ENCODE measurements at places on chromosomes 5 and 9. TPM values are rescaled to one million over a fixed set of nuclear protein-coding genes. Genes with fewer than 3 reads are reported as not detected.

- H3K4me1 ChIP-seq = no peaks in the 10 kb centered on the region
- H3K36me3 ChIP-seq = no peaks in the 10 kb centered on the region
- no peak overlapping the region for H3K4me3 ChIP-seq
- H3K27me3 ChIP-seq = no peaks in the 10 kb centered on the region
- DNase-seq = no peak
These were observed 98.5 kb downstream of the STRBP start for GRCh38 chr9:123169926-123170325.

DNA sequence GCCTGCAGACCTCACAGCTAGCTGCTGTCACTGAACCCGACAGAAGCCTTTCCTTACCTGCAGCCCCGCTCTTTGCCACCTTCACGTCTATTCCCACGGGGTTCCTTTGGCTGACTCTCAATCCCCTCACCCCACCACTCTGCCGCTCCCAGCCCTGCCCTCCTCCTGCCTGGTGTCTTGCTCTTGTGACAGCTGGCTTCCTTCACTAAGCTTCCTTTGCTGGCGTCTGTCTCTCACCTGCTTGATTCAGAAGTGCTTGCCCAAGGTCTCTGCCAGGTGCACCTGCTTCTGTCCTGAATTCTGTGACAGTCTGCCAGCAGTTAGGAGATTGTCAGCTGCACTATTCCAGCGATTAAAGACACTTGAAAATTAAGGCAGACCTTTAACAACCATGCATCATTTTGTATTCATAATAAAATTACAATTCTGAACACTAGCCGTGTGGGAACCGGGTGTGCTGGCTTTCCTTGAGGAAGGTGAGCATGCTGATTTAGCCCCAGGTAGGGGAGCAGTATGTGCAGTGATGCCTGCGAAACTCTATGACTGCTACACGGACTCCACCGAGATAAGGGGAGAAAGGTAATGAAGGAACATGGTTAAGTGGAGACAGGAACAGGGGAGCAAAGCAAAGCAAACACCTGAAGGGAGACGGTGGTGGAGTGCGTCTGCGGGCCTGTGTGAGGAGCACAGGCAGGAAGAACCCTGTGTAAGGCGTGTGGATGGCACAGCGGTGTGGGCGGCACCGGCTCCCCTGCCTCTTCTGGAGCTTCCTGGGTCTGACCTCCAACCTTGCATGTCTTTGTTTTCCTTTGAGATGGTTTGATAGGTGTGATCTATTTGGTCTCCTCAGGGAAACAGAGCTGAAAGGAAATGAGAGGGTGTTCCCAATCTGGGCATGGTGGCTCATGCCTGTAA is 80.1 kb upstream of the CACNA1B start:
- H3K4me3 ChIP-seq = no peak overlapping the region
- no peak overlapping the region for H3K27ac ChIP-seq
- no peaks in the 10 kb centered on the region for H3K4me1 ChIP-seq
- no peaks in the 10 kb centered on the region for H3K36me3 ChIP-seq
- H3K27me3 ChIP-seq = no peaks in the 10 kb centered on the region
- DNase-seq = no peak

GRCh38 chr9:129929496-129930125 is 94.4 kb downstream of the USP20 start:
- H3K36me3 ChIP-seq = no peaks in the 10 kb centered on the region
- H3K4me1 ChIP-seq = no peaks in the 10 kb centered on the region
- H3K27ac ChIP-seq = no peak overlapping the region
- no peak for DNase-seq

DNA sequence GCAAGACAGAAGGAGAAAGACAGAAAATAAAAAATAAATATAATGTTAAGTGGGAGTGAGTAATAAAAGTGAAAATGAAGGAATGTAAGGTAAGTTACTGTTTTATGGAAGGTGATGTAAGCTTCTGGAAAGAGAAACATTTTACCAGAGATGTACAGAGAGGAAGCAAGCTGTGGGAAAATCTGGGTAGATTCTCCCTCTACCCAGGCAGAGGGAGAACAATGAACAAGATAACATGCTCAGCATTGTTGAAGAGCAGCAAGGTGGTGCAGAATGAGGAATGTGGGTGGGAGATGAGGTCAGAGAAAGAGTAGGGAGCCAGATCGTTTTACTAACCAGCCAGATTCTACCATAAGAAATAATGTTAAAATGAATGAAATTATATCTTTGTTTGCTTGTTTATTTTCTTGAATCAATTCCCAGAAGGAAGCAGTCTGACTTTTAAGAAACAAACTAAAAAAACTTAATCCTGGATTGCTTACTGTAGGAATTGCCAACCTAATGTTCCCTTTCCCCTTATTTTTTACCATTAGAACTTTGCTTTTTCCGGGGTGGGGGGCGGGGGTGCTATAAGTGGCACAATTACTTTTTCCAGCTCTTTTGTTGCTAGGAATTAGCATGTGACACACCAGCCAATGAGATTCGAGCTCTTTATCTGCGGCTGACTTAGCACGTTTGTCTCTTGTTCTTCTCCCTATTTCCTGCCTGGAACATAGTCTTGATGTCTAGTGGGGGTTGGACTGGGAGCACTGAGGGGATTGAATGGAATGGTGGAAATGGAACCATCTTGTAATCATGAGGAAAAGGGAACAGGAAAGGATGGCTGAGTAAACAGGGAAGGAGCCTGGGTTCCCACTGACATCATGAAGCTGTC is 356.7 kb downstream of the TMEM167A start:
- no peak overlapping the region for H3K27ac ChIP-seq
- no peak for DNase-seq
- no peaks in the 10 kb centered on the region for H3K36me3 ChIP-seq
- H3K27me3 ChIP-seq = no peaks in the 10 kb centered on the region

- no peaks in the 10 kb centered on the region for H3K27me3 ChIP-seq
- H3K27ac ChIP-seq = no peak overlapping the region
- H3K36me3 ChIP-seq = no peaks in the 10 kb centered on the region
- H3K4me3 ChIP-seq = no peak overlapping the region
- H3K4me1 ChIP-seq = no peaks in the 10 kb centered on the region
These were observed 164.8 kb upstream of the VCAN start for GRCh38 chr5:83306572-83307241.

DNA sequence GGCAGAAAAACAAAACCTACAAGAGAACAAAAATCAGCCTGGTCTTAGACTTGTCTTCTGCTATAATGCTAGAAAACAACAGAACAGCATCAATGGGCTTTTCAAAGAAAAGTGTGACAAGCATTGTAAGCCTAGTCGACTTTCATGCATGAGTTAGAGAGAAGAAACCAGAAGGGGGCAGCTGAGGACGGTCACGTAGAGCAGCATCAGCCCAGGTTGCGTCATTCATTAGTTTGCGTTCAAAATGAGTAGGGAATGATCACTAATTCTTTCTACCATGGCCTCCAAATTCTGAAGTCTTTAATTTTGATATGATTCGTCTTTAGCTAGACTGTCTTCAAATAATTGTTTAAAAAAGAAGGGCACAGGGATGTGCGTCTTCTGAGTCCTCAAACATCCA is 4.7 kb upstream of the ISCA1 start:
- no peaks in the 10 kb centered on the region for H3K36me3 ChIP-seq
- peaks cover 3% of the 10 kb centered on the region for H3K4me1 ChIP-seq
- H3K4me3 ChIP-seq = no peak overlapping the region
- no peaks in the 10 kb centered on the region for H3K27me3 ChIP-seq
- DNase-seq = peak; percentile 50
- no peak overlapping the region for H3K27ac ChIP-seq

DNA sequence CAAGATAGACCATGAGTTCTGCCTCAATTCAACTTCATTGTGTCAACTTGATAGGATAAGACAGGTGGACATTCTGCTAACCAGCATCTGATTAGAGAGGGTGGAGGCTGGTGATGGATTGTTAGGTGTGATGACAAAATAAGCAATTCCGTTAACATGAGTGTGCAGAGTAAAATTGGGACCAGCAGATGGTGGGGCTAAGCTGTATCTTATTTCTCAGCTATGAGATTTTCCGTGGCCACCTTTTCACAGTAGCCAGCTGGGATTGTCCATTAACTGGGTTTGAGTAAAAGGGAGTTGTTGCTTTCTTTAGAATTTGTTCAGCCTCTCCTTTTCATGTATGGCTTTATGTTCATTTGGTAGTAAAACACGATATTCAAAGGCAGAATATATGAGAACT is 28.8 kb upstream of the TAL2 start:
- no peaks in the 10 kb centered on the region for H3K27me3 ChIP-seq
- no peak overlapping the region for H3K27ac ChIP-seq
- no peaks in the 10 kb centered on the region for H3K36me3 ChIP-seq
- H3K4me3 ChIP-seq = no peak overlapping the region
- DNase-seq = no peak

GRCh38 chr9:90816690-90817089 is 15.1 kb downstream of the SYK start:
- no peaks in the 10 kb centered on the region for H3K36me3 ChIP-seq
- H3K27me3 ChIP-seq = no peaks in the 10 kb centered on the region
- no peaks in the 10 kb centered on the region for H3K4me1 ChIP-seq
- DNase-seq = no peak
- no peak overlapping the region for H3K27ac ChIP-seq

DNA sequence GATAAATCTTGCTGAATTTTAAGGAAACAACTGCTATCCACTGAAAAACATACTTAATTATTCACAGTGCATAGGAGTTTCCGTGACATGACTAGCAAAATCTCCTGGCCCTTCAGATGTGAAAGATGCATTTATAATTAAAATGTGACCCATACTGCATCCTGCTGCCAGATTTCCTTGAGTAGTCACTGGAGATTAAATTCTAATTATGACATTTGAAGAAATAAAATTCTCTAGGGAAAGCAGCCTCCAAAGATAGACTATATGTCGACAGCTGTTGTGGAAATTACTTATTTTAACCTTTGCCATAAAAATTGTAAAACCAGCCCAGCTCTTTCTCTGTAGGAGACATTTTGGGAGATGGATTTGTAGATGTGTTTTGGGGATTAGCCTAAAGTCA is 193.6 kb upstream of the SMC2 start:
- H3K27ac ChIP-seq = no peak overlapping the region
- no peak for DNase-seq
- no peaks in the 10 kb centered on the region for H3K27me3 ChIP-seq
- H3K4me1 ChIP-seq = no peaks in the 10 kb centered on the region

DNA sequence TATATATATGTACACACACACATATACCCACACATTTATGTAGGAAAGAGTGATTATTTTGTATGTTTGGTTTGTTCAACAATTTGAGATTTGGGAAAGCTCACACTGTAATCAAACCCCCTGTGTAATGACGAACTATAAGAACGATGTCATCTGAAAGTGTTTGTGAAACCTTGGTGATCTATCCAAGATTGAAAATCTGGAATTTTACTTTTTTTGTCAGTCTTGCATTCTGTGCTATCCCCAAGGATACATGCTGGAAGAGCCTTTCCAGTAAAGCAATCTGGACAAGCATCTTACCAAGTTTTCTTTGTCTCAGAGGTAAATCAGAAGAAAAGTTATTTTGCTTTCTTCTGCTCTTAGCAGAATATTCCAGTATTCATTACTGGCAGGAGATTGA is 23.3 kb downstream of the SGCD start:
- H3K27ac ChIP-seq = no peak overlapping the region
- DNase-seq = no peak
- H3K4me3 ChIP-seq = no peak overlapping the region
- H3K27me3 ChIP-seq = no peaks in the 10 kb centered on the region
- H3K36me3 ChIP-seq = no peaks in the 10 kb centered on the region
- H3K4me1 ChIP-seq = no peaks in the 10 kb centered on the region

GRCh38 chr5:156896546-156896945 is 46.5 kb downstream of the PPP1R2B start:
- no peaks in the 10 kb centered on the region for H3K27me3 ChIP-seq
- H3K4me3 ChIP-seq = no peak overlapping the region
- no peaks in the 10 kb centered on the region for H3K36me3 ChIP-seq
- H3K27ac ChIP-seq = no peak overlapping the region
- no peaks in the 10 kb centered on the region for H3K4me1 ChIP-seq

DNA sequence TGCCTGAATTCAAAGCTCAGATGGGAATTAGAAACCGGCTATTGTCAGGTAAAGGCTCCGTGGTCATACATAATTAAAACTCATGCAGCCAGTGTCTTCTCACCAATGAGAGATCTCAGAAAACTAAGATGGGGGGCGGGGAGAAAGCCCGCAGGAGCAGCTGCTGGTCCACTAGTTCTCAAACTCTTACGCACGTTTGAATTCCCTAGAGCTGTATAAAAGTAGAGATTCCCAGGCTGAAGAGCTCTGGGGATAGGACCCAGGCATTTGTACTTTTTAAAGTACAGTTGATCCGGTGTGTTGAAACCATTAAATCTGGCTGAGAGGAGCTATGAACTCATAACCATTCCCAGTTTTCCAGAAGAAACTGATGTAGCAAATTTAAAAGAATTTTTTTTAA is 68.5 kb downstream of the FRMD3 start:
- no peaks in the 10 kb centered on the region for H3K36me3 ChIP-seq
- no peak for DNase-seq

- H3K27ac ChIP-seq = no peak overlapping the region
- no peaks in the 10 kb centered on the region for H3K36me3 ChIP-seq
- no peaks in the 10 kb centered on the region for H3K27me3 ChIP-seq
- DNase-seq = no peak
- H3K4me1 ChIP-seq = no peaks in the 10 kb centered on the region
These were observed 7.5 kb upstream of the PSAT1 start for GRCh38 chr9:78289474-78289873.

DNA sequence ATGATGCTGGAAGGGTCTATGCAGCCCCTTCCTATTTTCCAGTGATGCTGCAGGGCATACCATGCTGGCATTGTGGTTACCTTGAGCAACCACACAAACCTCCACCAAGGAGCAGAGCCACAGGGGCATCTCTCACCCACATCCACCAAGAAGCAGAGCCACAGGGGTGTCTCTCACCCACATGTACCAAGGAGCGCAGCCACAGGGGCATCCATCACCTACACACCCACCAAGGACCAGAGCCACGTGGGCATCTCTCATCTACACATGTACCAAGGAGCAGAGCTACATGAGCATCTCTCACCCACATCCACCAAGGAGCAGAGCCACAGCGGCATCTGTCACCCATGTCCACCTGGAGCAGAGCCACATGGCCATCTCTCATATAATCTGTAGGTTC is 8.8 kb upstream of the GM2A start:
- no peak for DNase-seq
- no peak overlapping the region for H3K4me3 ChIP-seq
- H3K36me3 ChIP-seq = no peaks in the 10 kb centered on the region
- H3K4me1 ChIP-seq = peaks cover 9% of the 10 kb centered on the region

GRCh38 chr5:143217065-143217803 is 186.3 kb downstream of the NR3C1 start:
- peak overlapping the region; percentile 14 for H3K27ac ChIP-seq
- H3K36me3 ChIP-seq = peaks cover 1% of the 10 kb centered on the region
- no peaks in the 10 kb centered on the region for H3K27me3 ChIP-seq
- no peak overlapping the region for H3K4me3 ChIP-seq

Gene SH3RF2
- total RNA-seq = 49.4 TPM

Gene KDM4C
- 41.0 TPM for total RNA-seq

Gene PPP1R2B
- total RNA-seq = not detected

Gene SARDH
- 0.37 TPM for total RNA-seq

Gene NR4A3
- 0.39 TPM for total RNA-seq

Measured in Caco-2 (cell line).